ENCODE measurements at places on chromosomes 5 and 9. TPM values are rescaled to one million over a fixed set of nuclear protein-coding genes. Genes with fewer than 3 reads are reported as not detected.

HTR4 gene
- total RNA-seq, result not detected

NR5A1 gene
- not detected for total RNA-seq

RNF224 gene
- total RNA-seq, result not detected

PCDHGA5 gene
- 1.8 TPM for total RNA-seq

ACTBL2 gene
- not detected for total RNA-seq

FBP1 gene
- not detected for total RNA-seq

CCNJL gene
- 12.9 TPM for total RNA-seq

DNAJB5 gene
- 6.3 TPM for total RNA-seq

CER1 gene
- not detected for total RNA-seq

ZNF366 gene
- total RNA-seq, result not detected

AFAP1L1 gene
- total RNA-seq, result 33.2 TPM

SLC1A3 gene
- total RNA-seq, result 62.0 TPM

ORM2 gene
- total RNA-seq, result not detected

RORB gene
- total RNA-seq, result not detected

KCNMB1 gene
- 0.44 TPM for total RNA-seq

GRM6 gene
- not detected for total RNA-seq

SNCAIP gene
- total RNA-seq, result not detected

CRB2 gene
- total RNA-seq, result not detected

SPOCK1 gene
- total RNA-seq, result 0.95 TPM

PCDHGA7 gene
- total RNA-seq, result 0.91 TPM

AHRR gene
- 17.8 TPM for total RNA-seq

STPG3 gene
- not detected for total RNA-seq

OR1K1 gene
- total RNA-seq, result not detected

ANKRA2 gene
- 10.2 TPM for total RNA-seq

RNF183 gene
- not detected for total RNA-seq

PCDHGA9 gene
- 0.55 TPM for total RNA-seq

LCNL1 gene
- total RNA-seq, result not detected

CD14 gene
- total RNA-seq, result 10.3 TPM

PTPN3 gene
- total RNA-seq, result 4.8 TPM

NPR3 gene
- total RNA-seq, result 9.9 TPM

AGPAT2 gene
- total RNA-seq, result 30.1 TPM

DNAH5 gene
- 0.63 TPM for total RNA-seq

SLC36A2 gene
- total RNA-seq, result not detected

FBXW2 gene
- total RNA-seq, result 17.9 TPM

NTNG2 gene
- not detected for total RNA-seq

NR2F1-AS1 gene
- 6.0 TPM for total RNA-seq

FOXD1 gene
- total RNA-seq, result 10.4 TPM

CTSV gene
- total RNA-seq, result 0.05 TPM

RGMB gene
- 39.2 TPM for total RNA-seq

OLFM1 gene
- total RNA-seq, result 23.4 TPM

ZNF658 gene
- 2.5 TPM for total RNA-seq

GARIN3 gene
- total RNA-seq, result not detected

SLC34A3 gene
- total RNA-seq, result not detected

OCLN gene
- 45.6 TPM for total RNA-seq

OR1J2 gene
- total RNA-seq, result not detected

MAPK9 gene
- 82.1 TPM for total RNA-seq

GPX8 gene
- 136 TPM for total RNA-seq

SPINK6 gene
- total RNA-seq, result not detected

AP3S1 gene
- 316 TPM for total RNA-seq

NUP214 gene
- total RNA-seq, result 9.9 TPM

ST8SIA4 gene
- total RNA-seq, result not detected

Measured in SJSA1 (cell line).